ENCODE measurements at places on chromosomes 7 and 10.

DNA sequence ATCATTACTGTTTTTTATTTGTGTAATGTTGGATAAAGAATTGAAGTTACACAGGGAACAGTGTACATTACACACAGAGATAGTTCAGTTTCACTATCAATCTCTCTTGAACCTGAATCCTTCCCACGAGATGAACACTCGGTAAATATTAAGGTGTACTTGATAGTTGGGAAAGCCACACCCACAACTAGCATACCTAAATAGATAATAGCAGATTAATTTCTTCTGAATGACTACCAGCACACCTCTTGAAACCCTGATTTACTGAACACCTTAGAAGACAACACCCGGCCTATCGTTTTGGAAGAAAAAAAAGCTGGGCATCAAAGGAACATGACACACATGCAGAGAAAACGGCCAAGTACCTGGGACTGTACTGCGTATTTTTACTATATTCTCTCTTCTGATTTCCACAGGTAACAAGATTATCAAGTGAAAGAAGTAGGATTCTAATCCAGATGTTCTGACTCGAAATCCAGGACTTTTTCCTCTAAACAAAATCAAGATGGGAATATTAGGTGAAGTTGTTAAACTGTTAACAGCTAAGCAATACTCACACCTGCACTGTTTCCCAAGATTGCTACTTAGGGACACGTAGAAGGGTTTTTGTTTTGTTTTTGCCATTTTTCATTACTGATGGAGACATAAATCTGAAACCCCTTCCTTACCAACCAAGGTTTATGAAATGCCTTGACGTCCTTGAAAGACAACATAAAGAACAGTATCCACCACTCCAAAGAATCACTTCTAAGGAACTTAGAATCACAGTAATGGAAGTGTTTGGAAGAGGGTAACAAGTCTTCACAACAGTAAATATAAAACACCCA lies 1.0 kb downstream of the CCDC186 start:
- DNase-seq, result no peak

DNA sequence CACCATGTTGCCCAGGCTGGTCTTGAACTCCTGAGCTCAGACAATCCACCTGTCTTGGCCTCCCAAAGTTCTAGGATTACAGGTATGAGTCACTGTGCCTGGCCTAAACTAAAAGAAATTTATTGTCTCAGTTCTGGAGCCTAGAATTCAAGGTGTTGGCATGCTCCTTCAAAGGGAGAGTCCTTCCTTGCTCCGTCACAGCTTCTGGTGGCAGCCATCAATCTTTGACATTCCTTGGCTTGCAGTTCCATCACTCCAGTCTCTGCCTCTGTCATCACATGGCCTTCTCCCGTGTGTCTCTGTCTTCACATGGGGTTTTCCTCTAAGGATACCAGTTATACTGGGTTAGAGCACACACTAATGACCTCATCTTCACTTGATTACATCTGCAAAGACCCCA lies 55.5 kb downstream of the DNAJC12 start:
- no peak for DNase-seq

GRCh38 chr10:11958956-11959355 lies 83.7 kb downstream of the UPF2 start:
- DNase-seq, result no peak

- DNase-seq, result no peak
Measured at GRCh38 chr10:78502210-78502936, 468.7 kb downstream of the RPS24 start.

DNA sequence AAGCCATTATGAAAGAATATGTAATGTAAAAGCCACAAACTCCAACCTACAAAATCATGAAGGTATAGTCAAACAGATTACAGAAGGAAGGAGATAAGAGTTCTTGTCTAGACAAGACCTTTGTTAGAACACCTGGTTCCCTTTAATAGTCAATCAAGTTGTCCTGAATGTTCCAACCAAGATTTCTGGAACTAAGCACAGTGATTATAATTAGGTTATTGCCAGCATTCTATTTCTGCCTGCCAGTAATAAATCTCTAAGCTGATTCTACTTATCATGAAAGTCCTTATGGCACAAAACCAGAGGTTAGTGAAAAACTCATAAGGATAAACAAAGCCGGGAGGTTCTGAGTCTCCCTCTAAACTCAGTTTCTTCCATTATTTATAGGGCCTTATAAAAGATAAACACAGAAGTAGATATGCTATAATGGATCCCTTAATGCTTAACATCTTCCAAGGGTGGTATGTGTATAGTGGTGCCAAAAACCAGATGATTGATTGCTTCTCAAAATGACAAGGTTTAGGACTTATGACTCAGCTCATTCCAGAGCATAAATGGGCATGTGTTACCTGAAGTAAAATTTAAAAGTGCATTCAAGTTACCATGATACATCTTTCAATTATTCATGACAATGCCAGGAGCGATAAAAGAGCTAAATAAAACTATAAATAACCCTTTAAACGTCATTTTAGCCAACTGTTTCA lies 237.2 kb downstream of the CSTF2T start:
- DNase-seq, result no peak

- DNase-seq, result no peak
Measured at GRCh38 chr7:27095897-27096767, at the start of gene HOXA1. Gene HOXA1 (minus strand): TSS chr7:27096000. CDS start chr7:27095912, 88 bp downstream.

DNA sequence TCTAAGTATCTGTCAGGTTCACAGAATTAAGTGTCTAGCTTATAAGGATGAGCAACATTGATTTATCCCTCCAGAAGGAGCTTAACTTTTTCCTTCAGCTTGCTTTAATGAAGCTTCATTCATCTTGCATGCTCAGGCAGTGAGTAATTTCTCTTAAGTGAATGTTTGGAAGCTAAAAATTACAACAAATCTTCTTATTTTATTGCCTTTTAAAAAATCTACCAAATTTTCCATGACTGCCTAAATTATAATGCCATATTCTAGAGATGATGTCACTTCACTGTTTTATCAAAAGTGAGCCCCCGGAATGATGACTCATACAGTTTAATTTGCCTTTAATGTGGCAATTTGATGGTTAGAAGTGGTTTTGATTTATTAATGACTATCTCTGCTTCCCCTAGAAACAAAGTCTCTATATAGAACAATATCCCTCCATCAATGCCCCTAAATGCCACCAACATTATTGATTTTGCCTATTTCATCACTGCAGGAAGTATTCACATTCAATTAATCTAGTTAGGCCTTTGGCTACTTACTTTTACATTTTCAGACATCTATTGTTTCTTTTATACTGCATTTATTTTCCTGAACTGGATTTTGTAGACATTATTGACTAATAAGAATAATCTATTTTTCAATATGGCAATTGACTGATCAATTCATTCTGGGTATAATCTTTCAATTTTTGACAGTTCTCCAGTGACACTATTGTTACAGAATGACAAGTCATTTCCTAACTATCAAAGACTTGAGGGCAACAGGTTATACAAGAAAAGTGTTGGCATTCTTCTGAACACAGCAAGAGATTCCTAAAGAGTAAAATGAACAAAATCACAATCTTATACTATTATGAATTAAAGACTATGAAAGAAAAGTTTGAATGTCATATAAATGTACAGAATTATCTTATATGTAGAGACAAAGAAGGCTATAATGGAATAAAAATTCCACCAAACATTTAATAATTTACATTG lies 139.3 kb upstream of the ODAD2 start:
- DNase-seq, result no peak

Data from D721Med (cell line).